Activated T-cell treated with anti-CD3 and anti-CD28 coated beads for 4 hours (primary cell): ENCODE measurements at places on chromosomes 7 and 10.

DNA sequence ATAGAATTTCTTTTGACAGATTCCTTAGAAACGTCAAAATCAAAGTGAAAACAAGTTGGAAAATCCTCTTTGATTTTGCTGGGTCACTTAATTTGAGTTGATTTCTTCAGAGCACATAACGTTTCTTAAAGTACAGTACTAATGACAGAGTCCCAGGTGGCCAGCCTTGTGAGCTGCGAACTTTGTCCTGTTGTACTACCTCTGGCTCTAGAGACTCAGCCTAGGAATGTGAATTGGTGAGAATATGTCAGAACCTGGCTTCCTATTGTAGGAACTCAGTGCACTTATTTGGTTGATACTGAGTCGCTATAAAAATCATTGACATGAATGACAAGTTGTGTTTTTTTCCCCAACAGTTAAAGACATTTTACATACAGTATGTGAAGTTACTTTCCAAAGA is 20.2 kb downstream of the SDK1 start:
- DNase-seq = no peak

DNA sequence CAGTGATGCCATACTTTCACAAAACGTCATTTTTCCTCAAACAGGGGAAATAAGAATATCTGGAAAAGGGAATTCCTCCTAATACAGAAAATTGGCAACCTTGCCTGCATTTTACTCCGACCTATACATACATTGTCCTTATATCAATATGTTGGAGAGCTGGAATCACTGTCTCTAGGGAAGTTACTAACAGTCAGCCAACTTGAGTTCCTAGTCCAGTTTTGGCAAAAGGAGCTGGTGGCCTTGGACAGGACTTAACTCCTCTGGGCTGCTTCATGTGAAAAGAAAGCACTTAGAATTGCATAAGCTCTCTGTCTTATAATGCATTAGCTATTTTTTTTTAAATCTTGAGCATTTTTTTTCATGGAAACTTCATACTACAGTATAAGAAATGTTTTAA is 174.2 kb upstream of the HGF start:
- DNase-seq = no peak

GRCh38 chr7:127387974-127388373 is 4.5 kb downstream of the ZNF800 start:
- DNase-seq = no peak

GRCh38 chr7:106045139-106045538 is 67.0 kb downstream of the SYPL1 start:
- no peak for DNase-seq

- no peak for DNase-seq
These were observed 185.1 kb downstream of the INHBA start for GRCh38 chr7:41517771-41518170.

DNA sequence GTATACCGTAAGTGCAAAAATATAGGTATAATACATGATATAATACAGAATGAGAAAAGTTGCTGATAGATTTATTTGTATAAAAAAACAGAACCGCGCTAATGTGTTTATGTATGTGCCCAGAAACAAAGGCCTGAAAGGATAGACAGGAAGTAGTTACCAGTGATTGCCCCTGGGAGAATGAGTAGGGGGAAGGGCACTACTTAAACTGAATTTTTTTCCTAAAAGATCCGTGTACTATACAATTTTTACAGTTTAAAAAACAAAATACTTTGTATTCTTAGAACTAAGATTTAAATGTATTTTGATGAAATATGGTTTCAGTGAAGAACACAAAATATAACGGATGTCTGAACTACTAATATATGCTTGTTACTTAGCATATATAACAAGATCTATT is 2.9 kb downstream of the IPMK start:
- DNase-seq = no peak

- no peak for DNase-seq
These were observed 119.2 kb downstream of the TMEM178B start for GRCh38 chr7:141193066-141193465.

- no peak for DNase-seq
These were observed 84.0 kb downstream of the SORBS1 start for GRCh38 chr10:95477175-95477520.

DNA sequence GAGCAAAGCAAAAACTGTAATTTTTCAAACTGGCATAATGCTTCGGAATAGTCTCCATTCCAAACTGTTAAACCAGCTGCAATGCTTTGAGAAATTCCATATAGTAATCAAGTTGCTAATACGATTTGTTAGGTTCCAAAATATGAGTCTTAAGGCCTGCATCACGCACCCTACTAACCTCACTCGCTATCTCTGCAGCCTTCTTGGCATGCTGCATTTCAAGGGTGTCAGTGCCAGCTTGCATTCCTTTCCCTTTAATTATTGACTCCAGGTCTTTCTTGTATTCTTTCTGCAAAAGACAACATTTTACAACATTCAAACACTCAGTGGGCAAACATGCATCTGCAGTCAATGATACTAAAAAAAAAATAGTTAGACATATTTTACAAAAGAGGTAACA is 61.8 kb downstream of the NEBL start:
- no peak for DNase-seq

GRCh38 chr7:3559278-3559677 is 258.2 kb downstream of the SDK1 start:
- DNase-seq = no peak

DNA sequence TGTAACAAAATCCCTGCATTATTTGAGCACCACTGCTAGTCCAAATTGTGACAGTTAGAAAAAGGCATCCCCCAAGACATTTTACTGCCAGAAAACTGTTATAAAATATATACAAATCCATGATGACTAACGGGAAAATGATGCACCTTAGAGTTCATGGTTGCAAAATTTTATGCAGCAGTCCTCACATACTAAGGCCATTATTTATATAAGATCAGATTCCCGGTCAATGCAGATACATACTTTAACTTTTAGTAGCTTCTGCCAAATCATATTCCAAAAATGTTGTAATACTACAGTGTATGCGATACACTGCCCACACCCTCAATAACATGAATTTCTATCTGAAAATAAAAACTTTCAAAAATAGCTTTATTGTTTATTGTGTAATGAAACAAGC is 239.9 kb upstream of the ZNF32 start:
- no peak for DNase-seq

- no peak for DNase-seq
These were observed 57.8 kb upstream of the SDK1 start for GRCh38 chr7:3243256-3243655.

GRCh38 chr7:7159063-7159658 is 23.2 kb upstream of the C1GALT1 start:
- DNase-seq = no peak
